ENCODE measurements at places on chromosomes 2 and 18.
A peak's percentile ranks its signal among the peaks of the same experiment; 100 is the strongest.

DNA sequence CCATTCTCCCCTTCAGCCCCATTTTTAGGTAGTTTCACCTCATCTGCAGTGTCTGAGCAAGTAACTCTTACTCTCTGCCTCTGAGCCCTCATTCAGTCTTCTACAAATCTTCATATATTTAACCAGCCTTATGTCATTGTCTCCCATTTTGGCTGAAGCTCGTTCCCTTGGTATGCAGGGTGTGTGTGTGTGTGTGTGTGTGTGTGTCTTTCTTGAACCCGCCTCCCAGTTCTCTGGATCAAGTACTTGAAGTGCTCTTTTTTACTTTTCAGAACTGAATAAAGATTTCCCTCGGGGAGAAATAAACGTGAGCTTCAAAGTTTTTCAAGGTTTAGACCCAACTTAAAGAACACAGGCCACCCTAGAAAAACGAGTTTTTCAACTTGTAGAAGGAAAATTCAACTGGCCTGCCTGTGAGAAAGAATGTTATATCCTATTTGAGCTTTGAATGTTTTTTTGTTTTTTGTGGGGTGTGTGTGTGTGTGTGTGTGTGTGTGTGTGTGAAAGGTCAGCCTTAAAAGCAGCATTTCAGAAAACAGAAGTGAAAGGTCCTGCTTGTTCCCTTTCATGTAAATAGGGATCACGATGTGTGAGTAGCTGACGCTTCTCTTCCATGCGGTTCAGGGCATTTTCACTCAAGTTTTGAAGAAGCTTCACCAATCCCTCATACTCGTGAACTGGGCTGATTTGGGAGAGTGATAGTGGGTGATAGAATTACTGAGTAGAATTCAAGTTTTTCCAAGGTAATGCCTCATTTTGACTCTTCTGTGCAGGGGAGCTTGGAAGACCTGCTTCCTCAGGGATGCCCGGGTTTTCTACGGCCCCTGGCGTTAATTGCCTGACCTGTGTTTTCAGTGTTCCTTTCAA is 50.6 kb upstream of the EML6 start:
- DNase-seq = no peak

GRCh38 chr2:49174750-49175149 is 20.4 kb upstream of the FSHR start:
- DNase-seq = no peak

GRCh38 chr2:20093263-20094141 is 42.1 kb upstream of the LAPTM4A start:
- no peak for DNase-seq

- DNase-seq = no peak
Observed at GRCh38 chr18:58536534-58537271, 92.2 kb downstream of the ALPK2 start.

- peak; percentile 19 for DNase-seq
Observed at GRCh38 chr2:191566344-191566743, 111.6 kb upstream of the NABP1 start.

GRCh38 chr2:86308356-86308755 is 29.1 kb downstream of the REEP1 start:
- no peak for DNase-seq

- no peak for DNase-seq
Observed at GRCh38 chr2:50564766-50565165, 467.2 kb downstream of the NRXN1 start.

- DNase-seq = no peak
Observed at GRCh38 chr2:79993144-79993543, 311.4 kb downstream of the LRRTM1 start.

- DNase-seq = no peak
Observed at GRCh38 chr2:85062565-85062964, 70.6 kb upstream of the TCF7L1 start.

DNA sequence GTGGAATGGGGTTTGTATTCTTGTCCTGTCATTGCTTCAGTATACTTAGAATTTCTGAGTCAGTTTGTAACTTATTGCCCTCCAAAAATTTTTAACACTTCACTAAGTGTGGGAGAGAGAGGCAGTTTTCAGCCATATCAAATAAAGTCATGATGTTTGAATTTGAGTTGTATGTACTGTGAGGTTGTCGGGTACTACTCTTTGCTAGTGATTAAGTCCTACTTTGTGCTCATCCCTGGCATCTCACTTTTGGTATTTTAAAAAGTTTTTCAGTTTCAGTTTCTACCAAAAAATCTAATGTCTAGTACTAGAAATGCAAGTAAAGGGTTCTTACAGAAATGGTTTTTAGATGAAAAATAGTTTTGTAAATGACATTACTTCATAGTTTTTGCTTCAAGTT is 40.7 kb downstream of the EIF5B start:
- DNase-seq = no peak

DNA sequence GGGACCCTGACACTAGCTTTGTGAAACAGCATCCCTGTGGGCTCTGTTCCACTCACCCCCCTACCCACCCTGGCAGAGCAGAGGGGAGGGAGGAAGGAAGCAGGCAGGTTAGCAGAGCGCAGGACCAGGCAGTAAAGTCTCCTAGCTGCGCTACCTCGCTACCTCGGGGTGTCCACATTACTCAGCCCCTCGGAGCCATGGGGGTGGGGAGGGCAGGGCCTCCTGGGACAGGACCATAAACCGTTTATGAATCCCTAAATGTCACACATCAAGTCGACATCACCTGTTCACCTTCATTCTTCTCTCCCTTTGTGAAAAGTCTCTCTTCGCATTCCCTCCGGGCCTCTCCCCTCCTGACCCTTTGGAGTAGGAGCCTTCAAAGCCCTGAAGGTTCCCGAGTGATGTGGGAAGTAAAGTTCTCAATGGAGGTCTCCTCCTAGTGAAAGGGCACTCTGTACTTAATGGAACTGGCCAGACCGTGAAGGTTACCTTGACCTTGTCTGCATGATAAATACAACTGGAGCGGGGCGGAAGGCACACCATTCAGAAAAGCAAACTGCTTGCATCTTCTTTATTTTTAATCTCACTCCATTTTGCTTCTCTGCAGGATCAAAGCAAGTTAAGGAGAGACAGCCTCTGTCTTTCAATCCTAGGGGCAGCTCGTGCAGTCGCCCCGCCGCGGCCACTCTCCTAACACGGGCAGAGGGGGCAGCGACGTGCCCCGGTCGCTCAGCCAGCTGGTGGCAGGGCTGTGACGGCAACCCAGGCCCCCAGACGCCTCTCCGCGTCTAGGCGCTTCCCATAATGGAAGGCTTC is 23.7 kb upstream of the SMAD7 start:
- DNase-seq = no peak

GRCh38 chr2:142724186-142724585 is 153.3 kb upstream of the KYNU start:
- DNase-seq = no peak

- DNase-seq = no peak
Observed at GRCh38 chr2:215711471-215712034, 275.7 kb upstream of the FN1 start.

GRCh38 chr2:181072486-181073235 is 92.3 kb downstream of the UBE2E3 start:
- no peak for DNase-seq

DNA sequence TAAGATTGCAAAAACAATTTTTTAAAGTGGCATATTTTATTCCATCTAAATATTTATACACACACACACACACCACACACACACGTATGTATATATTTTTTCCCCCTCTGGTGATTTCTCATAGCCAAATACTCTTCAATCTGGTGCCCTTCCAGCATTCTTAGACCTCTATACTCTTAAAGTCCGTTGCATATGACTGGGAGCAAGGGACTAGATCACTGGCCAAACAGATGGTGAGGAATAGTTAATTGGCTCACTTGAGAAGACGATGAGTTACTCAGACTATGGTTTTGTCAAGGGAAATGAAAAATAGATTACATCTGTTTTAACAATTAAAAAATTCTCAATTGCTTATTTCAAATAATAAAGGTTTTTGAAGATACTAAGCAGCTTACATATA is 512.5 kb upstream of the LRRTM4 start:
- no peak for DNase-seq

- DNase-seq = no peak
Observed at GRCh38 chr2:191311156-191311555, 66.0 kb downstream of the MYO1B start.

- DNase-seq = no peak
Observed at GRCh38 chr2:234388591-234388990, 108.3 kb downstream of the ARL4C start.

- no peak for DNase-seq
Observed at GRCh38 chr2:54513363-54513715, 57.2 kb downstream of the SPTBN1 start.

- no peak for DNase-seq
Observed at GRCh38 chr2:108184419-108184818, 55.3 kb upstream of the SULT1C3 start.

GRCh38 chr2:177585234-177585863 is 192.8 kb downstream of the AGPS start:
- DNase-seq = no peak

DNA sequence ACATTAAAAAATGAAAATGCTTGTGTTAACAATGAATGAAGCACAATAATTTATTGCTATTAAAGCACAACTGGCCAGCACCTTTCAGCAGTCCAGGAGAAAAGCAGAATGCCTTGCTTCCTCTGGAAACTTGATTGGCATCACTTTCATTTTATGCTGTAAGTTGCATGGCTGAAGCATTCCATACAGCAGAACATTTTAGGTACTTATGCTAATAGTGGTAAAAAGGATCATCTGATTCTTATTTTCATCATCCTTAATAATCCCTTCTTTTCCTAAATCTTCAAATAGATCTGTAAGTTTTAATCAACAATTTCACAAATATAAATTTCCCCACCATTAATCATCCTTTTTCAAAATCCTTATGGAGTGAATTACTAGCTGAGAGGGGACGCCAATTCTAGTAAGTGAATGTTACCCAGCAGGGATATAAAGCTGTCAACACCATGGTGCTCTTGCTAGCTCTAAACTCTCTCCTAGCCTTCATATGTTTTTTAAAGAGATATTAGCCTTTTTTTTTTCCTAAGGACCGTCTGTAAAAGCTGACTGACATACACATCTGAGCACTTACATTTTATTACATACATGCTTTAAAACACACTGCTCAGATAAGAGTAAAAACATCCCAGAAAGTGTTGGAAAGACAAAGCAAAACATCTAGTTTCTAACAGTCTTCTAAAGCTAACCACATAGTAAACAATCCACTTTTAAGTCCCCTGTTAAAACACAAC is 5.3 kb downstream of the SATB2 start:
- no peak for DNase-seq

DNA sequence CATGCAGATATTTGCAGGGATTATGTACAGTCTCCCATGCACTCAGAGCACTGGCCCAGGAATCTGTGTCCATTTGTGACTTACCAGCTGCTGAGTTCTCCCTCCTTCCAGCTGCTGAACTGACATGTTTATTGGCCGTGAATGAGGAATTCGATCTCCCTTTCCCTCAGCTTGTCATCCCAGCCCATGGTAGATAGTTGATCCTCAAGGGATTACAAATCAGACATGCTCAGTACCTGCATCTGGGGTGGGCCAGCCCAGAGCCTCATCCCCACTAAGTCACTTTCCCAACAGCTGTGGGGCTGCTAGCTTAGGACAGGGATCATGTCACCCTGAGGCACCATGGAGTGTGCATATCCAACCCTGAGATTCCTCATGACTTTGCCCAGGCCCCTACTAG is 1284.9 kb upstream of the LRRTM1 start:
- DNase-seq = no peak

GRCh38 chr2:71534826-71535225 is 81.5 kb downstream of the DYSF start:
- DNase-seq = no peak

- DNase-seq = no peak
Observed at GRCh38 chr2:26740890-26741302, 23.2 kb upstream of the SLC35F6 start.

DNA sequence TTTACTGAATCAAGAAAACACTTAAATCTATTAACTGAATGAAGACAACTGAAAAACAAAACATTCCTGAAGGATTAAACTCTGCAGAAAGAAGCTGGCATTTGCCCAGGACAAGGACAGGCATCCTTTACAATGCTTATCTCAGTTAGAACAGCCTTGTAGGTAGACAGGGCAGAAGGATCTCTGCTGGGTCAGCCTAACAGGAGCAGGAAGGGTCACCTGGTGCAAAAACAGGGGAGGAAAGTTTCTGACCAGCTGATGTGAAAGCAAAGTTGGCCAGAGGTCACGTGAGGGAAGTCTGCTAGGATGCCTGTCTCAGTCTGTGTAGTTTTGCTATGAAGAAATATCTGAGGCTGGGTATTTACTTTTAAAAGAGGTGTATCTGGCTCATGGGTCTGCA is 348.6 kb downstream of the ANAPC1 start:
- DNase-seq = no peak

DNA sequence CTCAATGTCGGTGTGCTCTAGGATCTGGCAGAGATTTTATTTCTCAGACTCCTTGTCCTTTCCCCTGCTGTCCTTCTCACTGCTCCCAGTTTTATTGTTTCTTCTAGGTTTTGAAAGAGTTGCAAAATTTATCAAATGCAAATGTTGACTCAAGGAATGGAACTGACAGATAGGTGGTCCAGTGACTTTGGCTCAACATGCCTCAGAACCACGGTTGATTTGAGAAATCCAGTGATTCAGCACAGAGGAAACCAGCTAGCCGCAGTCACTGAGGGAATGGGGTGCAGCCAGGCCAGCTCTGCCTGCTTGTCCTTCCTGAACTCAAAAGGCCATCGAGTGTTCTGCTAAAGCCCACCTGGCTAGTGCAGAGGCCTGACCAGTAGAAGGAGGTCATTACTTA is 125.7 kb upstream of the LYPD6 start:
- DNase-seq = no peak

- no peak for DNase-seq
Observed at GRCh38 chr2:174931724-174932123, 73.5 kb downstream of the CHN1 start.

DNA sequence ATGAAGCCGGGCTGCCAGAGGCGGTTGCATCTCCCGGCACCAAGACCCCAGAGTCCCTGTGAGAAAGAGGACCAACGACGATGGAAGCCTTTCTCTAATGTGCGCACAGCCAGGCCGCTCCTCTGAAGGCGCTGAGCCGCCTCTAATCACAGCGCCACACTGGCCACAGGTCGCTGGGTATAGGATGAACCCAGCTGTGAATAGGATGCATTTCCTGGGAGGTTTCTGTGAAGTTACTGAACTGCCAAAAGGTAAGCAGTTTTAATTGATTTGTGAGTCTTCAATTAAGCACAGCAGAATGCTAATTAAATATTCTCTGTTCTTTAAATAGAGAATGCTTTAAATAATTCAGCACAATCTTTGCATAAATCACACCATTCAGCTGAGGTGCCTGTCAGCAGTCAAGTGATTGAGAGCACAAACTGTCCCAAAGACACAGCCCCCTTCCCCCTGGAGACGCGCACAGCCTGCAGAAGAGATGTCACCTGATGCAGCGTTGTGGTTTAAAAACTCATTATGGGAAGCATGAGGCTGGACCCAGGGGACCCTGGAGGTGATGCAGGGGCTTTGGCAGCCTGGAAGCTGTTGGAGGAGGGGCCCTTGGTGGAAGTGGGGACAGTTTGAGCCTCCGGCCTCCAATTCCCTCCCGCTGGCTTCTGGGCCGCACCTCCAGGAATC is 98.1 kb downstream of the RTP5 start:
- no peak for DNase-seq

GRCh38 chr18:72056171-72056570 is 488.0 kb downstream of the CBLN2 start:
- DNase-seq = no peak
